NCI-H1105 (cell line): ENCODE measurements at places on chromosomes 11 and 22.

GRCh38 chr22:19429950-19430889, 1.3 kb downstream of the HIRA start:
- DNase-seq = no peak

GRCh38 chr22:20316217-20316843, 3.5 kb downstream of the DGCR6L start:
- no peak for DNase-seq

DNA sequence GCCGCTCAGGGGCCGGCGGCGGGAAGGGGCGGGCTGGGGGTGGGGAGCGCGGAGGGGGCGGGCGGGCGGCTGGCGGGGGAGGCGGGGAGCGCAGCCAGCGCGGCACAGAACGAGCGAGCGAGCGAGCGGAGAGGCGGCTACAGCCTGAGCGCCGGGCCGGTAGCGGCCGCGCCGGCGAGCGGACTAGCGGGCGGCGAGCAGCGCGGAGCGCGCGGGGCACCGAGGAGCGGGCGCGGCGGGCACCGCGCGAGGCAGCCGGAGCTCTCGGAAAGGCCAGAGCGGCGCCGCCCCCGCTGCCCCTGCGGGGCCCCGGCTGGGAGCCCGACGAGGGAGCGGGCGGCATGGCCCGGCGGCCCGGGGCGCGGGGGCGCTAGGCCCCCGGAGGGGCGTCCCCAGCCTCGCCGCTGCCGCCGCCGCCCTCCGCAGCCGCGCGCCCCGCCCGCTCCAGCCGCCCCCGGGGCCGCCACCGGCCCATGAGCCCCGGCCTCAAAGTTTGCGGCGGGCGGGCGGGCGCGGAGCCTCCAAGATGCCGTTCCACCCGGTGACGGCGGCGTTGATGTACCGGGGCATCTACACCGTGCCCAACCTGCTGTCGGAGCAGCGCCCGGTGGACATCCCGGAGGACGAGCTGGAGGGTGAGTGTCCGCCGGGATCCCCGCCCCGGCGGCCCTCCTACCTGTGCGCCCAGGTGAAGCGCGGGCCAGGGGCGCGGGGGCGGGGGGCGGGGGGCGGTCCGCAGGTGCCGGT, at the start of gene CABP7:
CABP7 (plus strand) TSS at position 105 of the 747 bp plus-strand sequence; CDS start at position 527, 422 bp downstream.
- no peak for DNase-seq

DNA sequence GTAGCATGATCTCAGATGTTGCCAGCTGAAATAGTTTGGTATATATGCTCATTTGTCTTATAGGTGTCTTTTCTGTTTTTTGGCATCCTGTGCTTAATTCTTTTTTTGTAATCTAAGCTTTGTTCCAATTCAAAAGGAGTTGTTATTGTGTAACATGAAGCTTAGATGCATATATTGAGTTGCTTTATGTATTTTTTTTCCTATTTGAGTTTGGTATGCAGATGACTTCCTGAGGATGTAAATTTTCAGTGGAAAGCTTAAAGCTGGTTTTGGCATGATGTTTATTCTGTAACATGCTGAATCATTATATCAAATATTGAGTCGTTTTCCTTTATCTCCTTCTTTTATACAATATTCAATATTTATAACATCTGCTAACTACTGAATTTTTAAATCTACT, 69.4 kb downstream of the DDX10 start:
- no peak for DNase-seq

DNA sequence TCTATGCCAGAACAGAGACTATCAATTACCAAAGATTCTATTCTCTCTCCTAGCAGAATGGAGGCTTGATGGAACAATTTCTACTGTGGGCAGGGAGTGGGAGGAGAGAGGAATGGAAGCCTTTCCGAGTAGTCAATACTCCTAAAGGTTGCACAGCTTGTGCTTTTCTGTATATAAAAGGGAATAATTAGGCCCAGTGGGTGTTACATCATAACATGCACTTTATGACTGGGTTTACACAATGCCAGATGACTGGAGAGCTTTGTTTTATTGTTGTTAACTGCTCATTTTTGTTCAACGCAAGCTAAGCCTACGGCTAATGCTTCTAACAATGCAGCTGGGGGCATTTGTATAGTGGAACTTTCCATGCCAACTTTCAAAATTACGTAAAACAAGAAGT, 2237.9 kb upstream of the RAG2 start:
- no peak for DNase-seq

GRCh38 chr11:68322052-68322430, 9.7 kb downstream of the LRP5 start:
- DNase-seq = no peak

DNA sequence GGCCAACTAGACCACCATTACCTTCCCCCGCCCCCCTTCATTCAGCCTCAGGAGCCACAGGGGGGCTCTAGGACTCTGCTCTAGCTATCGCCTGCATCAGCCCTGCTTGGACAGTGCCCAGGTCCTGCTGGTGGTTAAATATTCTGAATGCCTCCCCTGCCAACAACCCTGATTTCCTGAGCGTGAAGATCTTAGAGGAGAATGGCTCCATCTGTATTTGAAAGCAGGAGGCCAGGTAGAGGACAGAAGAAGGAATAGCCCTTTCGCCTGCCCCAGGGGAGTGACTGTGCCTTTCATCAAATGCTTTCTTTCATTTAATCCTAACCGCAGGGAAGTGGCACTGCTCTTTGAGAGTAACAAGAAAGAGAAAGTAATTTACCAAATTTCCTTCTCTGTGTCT, 69.2 kb downstream of the ISX start:
- no peak for DNase-seq

GRCh38 chr11:11620173-11620920, 1.5 kb downstream of the GALNT18 start:
- peak; percentile 54 for DNase-seq

GRCh38 chr11:73170140-73170539, 28.0 kb upstream of the FCHSD2 start:
- no peak for DNase-seq

- no peak for DNase-seq
Measured at GRCh38 chr11:7606496-7606895, 66.8 kb downstream of the CYB5R2 start.

DNA sequence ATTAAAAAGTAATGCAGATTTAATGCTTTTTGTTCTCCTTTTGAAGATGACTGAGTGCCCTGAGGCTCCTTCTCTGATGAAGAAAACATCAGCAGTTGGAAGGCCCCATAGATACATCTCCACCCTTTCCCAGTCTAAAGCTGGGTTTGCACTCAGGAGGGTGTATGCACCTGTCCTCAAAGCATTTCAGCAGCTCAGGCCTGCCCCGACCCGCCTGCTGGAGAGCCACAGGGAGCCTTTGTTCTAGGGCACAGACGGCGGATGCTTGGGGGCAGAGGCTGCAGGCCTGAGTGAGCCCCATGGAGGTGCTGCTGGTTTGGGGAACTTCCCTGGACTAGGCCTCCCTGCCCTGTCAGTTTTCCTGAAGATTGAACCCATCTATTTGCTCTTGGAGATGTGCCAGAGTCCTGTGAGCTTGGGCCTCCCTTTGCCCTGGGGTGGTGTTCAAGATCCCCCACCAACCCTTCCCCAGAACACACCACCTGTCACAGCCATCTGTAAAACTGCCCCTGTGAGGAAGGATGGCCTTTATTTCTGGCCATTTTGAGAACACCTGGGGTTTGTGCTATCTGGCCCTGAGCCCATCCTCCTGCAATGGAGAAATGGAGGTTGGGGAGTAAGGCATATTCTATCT, 160.0 kb downstream of the NAV2 start:
- DNase-seq = peak; percentile 93

GRCh38 chr11:64720167-64720566, 2.8 kb downstream of the NRXN2 start:
- DNase-seq = no peak

- DNase-seq = no peak
Measured at GRCh38 chr11:14373941-14374646, 15.1 kb upstream of the RRAS2 start.

DNA sequence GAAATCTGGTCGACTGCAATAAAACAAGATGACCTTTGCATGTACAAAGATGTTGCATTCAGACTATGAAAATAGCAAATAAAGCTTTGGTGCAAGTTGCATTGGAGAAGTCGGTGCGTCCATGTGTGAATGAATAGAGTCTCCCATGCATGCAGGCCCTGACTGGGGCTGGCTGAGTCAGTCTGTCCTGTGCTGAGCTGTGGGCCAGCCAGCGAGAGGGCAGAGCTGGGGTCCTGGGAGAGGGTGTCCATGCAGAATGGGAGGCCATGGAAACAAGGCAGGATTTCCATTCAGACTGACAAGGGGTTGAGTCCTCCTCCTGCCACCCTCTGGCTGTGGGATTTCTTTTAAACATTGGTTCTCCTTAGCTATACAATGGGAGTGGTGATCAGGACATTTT, 2.3 kb upstream of the CRYBB3 start:
- no peak for DNase-seq

- no peak for DNase-seq
Measured at GRCh38 chr11:96207459-96208449, 135.2 kb downstream of the MAML2 start.

GRCh38 chr11:45106440-45106839, 40.0 kb upstream of the PRDM11 start:
- no peak for DNase-seq

DNA sequence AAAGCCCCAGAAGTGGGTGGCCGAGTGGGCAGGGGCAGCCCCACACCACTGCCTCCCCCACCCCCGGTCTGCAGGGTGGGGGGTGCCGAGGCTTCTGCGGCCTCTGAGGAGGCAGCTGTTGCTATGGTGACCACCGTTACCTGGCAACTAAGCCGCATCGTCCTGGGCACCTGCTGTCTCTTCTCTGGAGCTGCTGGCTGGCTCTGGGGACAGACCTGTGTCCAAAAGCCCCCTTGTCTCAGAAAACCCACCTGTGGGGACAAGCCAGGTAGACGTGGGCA, 79.9 kb upstream of the PRR5 start:
- peak; percentile 63 for DNase-seq

DNA sequence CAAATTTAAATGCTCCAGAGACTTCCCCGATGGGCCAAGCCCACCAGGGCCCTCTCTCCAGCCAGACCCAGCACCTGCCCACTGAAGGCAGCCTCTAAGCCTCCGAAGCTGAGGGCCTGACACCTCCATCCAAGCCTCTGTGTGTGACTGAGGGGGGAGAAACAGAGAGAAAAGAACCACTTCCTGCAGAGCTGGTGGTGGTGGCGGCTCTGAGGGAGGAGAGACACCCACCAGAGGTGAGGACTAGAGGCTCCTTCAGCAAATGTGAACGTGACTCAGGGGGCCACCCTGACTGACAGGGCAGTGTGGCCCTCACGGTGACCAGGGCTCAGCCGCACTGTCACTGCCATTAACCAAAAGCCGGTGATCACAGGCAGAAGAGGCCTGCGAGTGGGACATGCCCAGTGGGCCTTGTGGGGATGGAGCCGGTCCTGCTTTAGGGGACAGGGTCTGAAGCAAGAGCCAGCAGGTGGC, 31.0 kb upstream of the CD5 start:
- no peak for DNase-seq

GRCh38 chr11:45252134-45252856, 33.8 kb downstream of the SYT13 start:
- no peak for DNase-seq

GRCh38 chr22:29108137-29108536, 35.3 kb downstream of the KREMEN1 start:
- no peak for DNase-seq

GRCh38 chr22:46794067-46794466, 31.6 kb downstream of the TBC1D22A start:
- no peak for DNase-seq

DNA sequence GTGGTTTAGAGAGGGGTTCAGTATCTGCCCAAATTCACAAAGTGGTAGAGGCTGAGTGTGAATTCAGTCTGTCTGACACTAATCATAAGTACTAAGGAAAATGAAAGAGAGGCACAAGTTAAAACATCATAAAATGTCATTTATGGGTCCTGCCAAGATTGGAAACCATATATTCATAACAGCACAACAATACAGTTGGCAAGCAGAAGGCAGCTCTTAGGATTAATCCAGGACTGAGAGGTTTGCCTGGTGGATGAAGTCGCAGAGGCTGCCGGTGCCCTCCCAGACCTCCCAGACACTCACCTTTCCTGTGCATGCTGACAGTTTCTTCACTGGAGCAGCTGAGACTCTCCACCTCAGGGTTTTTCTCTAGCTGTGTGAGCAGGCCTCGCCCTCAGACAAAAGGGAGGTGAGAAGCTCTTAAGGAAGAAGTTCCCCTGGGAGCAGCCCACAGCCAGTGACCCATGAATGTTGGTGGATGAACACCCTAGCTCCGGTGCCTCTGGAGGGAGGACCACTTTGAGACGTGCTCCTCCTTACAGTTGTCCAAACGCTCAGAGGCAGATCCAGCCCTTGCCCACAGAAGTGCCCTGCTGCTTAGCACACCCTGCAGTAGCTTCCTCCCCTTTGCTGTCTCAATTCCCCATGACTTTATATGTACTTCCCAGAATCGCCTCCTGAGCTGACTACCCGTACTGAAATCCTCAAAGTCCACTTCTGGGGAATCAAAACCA, 43.7 kb downstream of the MAML2 start:
- no peak for DNase-seq

DNA sequence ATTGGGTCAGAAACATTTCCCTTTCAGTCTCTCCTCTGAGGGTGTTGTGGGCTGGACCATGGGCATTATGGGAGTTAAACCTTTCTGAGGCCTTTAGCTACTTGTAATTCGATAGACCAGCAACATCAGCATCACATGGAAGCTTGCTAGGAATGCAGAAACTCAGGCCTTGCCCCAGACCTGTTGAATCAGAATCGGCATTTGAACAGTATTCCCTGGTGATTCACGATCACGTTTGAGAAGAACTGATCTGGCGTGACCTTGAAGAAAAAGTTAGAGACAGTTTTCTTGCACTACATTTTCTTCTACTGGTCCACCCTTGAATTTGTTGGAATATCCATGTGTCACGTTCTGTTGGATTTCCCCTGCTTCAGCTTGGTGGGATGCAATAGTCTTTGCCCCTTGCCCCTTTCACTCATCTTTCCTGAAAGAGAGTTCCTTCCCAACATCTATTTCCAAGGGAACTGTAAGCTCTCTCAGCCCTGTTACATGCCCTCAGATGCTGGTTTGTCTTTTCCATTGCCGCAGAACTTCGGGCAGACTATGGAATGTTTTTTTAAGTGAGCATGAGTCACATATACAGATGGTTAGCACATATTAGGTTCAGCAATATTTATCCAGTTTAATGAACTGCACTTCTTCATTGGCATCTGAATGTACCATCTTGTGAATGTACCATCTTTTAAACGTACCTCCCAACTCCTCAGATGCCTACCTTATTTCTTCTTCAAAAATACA, 23.9 kb downstream of the EHF start:
- DNase-seq = no peak

DNA sequence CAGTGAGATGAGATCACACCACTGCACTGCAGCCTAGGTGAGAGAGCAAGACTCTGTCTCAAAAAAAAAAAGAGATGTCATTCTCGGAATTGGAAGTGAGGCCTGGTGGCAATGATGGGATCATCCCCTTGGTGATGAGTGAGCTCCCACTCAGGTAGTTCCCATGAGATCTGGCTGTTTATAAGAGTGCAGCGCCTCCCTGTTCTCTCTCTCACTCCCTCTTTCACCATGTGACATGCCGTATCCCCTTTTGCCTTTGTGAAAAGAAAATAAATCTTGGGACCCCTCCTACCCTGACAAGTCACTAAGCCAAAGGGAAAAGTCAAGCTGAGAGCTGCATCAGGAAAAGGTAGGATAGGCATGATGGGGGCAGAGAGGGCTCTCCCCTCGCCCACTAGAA, 28.8 kb downstream of the ZNF70 start:
- DNase-seq = no peak

- no peak for DNase-seq
Measured at GRCh38 chr22:39459681-39460080, 2.9 kb downstream of the MGAT3 start.
